ENCODE measurements at places on chromosomes 3 and 15.

GRCh38 chr3:143597774-143598652, 250.3 kb downstream of the SLC9A9 start:
- no peak for DNase-seq

DNA sequence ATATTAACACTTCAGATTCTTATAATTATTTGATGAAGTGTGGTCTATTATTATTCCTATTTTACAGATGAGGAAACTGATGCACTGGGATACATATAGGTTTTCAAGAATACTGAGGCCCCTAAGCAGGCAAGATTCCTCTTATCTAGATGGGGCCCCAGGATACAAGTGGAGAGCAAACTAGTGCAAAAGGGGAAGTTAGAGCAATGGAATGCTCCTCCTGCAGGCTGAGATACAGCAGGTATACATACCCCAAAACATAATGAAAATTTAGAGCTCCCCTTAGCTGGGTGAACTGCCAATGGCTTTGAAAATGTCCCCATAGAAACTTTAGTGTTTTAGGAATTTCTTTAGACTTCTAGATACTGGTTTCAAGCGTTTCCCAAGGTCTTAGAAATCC, 247.1 kb downstream of the CHST2 start:
- no peak for DNase-seq

DNA sequence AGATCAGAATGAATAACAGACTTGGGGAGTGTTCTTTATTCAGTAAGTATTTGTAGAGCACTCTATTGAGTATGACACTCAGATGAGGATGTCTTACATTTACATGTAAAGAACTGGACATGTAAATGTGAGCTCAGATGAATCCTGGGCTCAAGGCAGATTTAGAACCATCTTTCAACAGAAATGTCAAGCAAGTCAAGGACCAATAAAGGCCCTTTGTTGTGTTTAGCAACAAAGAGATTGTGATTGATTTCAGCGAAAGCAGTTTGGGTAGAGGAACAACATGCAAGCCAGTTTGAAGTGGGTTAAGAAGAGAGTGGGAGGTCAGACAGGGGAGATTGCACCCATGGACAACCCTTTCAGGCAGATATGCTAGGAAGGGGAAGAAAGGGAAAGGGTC, 194.2 kb upstream of the DNAJC19 start:
- no peak for DNase-seq

GRCh38 chr3:128607710-128608048, 42.9 kb downstream of the RPN1 start:
- no peak for DNase-seq

GRCh38 chr3:32951410-32951811, at the start of gene CCR4:
Gene CCR4, plus strand, starts transcription at chr3:32951644. Its CDS starts 1,779 bp downstream, at chr3:32953423.
- DNase-seq: no peak
